T1000 (cell line): ENCODE measurements at places on chromosomes 1 and 21.

DNA sequence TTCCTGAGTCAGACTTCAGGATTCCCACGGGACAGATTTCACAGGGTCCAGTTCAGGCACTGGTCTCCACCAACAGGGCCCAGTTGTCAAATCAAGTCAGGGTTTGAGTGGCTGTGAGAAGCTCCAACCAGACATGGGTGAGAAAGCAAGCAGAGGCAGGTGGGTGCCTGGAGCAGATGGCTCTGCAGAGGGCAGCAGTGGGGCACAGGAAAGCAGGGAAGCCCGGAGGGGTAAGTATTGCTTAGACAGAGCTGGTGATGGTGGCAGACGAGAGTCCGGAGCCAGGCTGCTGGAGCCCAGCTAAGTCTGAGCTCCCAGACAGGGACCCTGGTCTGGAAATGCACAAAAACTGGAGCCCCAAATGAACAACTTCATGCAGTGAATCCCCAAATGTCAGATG, 40.4 kb downstream of the RIMS3 start:
- DNase-seq, result no peak

GRCh38 chr1:233959102-233959501, 54.6 kb downstream of the SLC35F3 start:
- no peak for DNase-seq

DNA sequence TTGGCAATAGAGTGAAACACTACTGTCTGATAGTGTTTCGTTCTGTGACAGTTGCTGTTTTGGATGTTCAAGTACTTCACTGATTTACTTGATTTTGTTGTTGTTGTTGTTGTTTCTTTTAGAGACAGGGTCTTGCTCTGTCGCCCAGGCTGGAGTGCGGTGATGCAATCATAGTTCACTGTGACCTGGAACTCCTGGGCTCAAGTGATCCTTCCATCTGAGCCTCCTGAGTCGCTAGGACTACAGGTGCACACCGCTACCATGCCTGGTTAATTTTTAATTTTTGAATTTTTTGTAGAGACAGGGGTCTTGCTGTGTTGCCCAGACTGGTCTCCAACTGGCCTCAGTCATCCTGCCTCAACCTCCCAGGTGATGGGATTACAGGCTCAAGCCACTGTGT, 2.3 kb downstream of the ATF6 start:
- DNase-seq, result no peak

DNA sequence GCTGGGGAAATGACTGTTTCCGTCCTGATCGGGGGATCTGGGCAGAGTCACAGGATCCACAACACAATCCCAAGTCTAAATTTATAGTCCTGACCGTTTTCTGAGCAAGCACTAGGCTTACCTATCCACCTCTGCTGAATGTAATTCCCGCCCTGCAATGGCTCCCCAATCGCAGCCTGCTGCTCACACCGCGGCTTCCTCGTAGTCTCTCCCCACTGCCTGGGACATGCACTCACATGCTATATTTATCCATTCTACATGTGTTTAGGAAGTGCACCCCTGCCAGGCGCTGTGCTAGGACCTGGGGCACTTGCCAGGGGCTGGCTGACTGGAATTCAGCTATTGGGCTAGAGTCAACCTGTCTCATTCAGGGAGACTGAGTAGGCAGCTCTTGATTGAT, 246.6 kb upstream of the CSF3R start:
- no peak for DNase-seq

GRCh38 chr1:215005078-215005477, 77.5 kb upstream of the KCNK2 start:
- no peak for DNase-seq

DNA sequence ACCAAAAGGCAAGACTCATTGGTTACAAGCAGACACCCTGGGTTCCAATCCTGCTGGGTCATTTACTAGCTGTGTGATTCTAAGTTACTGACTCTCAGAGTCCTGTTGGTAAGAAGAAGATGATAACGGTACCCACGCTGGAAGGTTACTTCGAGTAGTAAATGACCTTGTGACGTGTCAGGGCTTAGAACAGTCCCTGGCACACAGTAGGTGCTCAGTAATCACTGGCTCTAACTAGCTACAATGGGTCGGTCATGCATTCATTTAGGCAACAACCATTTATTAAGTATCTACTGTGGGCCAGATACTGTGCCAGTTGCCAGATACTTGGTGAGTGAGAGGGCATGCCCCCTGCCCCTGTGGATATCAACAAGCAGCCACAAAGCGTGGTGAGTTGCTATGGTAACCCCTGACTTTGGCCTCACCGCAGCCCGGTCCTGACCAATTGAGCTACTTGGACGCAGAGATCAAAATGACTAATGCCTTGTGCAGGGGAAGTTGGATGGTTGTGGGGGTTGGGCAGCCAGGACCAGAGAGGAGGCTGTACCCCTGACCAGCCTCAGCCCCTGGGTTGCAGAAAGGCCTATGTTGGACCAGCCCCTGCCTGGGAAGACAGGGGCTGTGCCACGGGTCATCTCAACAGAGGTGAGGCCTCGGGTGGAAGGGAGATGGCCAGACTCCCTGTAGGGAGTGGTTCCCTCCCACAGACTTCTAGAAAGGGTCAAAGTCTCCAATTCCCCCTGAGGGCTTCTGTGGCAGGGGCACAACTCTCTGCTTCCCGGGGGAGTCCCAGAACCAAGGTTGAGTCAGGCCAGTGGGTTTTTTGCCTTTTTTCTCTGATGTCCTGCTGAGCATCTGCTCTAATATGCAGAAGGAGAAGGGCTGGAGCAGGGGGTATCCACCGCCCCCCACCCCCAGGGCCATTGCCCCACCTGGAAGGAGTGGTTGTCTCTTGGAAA, 16.0 kb downstream of the DHRS3 start:
- DNase-seq, result peak; percentile 88

- DNase-seq, result no peak
Measured at GRCh38 chr21:15135867-15136629, 71.2 kb upstream of the NRIP1 start.

DNA sequence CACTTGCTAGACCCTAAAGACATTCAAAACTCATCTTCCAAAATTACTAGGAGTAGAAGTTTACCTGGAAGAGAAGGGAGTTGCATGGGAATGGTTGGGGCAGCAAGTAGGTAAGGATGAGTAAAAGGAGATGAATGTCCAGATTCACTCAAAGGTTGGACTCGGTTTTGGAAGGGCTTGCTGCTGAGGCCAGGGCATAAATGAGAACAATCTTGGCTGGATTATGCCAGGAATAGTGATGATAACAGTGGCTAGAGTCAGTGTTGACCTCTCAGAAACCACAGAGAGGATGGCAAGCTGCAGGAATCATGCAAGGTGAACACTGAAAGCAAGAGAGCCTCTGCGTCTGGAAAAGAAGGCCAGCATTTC, 43.4 kb downstream of the C8A start:
- DNase-seq, result no peak

DNA sequence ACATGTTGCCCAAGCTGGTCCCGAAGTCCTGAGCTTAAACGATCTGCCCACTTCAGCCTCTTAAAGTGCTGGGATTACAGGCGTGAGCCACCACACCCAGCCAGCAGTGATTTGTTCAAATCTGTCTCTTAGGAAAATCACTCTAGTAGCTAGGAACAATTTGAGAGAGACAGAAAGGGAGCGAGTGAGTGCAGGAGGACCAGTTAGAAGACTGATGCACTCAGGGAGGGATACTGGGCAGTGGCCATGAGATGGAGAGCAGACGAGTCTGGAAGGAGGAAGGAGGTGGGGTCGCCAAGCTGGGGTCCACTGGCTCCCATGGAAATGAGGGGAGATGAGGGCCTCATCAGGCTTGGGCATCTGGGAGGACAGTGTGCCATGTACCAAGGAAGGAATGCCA, 23.6 kb upstream of the SSBP3 start:
- no peak for DNase-seq

DNA sequence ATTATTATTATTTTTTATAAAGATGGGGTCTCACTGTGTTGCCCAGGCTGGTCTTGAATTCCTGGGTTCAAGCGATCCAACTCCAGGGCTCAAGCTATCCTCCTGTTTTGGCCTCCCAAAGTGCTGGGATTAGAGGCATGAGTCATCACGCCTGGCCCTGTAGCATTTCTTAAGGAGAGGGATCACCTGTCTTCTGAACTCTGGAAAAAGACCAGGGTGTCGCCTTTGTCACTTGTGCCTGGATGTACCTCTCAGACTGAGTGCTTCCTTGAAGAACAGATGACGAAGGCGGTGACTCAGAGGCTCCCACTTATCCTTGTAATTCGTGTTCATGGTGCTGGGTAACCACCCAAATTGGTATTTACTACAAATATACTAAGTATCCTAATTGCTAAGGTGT, 2.4 kb upstream of the CGN start:
- DNase-seq, result no peak

GRCh38 chr1:210551899-210552298, 223.2 kb downstream of the HHAT start:
- no peak for DNase-seq

- no peak for DNase-seq
Measured at GRCh38 chr1:192941722-192942411, 117.3 kb downstream of the UCHL5 start.

GRCh38 chr1:2783069-2783434, 18.4 kb downstream of the TTC34 start:
- DNase-seq, result no peak

GRCh38 chr1:217315346-217315745, 315.5 kb downstream of the GPATCH2 start:
- peak; percentile 17 for DNase-seq

GRCh38 chr1:211944733-211945500, 90.4 kb downstream of the INTS7 start:
- DNase-seq, result no peak

- DNase-seq, result no peak
Measured at GRCh38 chr21:43717967-43718871, 710 bp upstream of the PDXK start.

DNA sequence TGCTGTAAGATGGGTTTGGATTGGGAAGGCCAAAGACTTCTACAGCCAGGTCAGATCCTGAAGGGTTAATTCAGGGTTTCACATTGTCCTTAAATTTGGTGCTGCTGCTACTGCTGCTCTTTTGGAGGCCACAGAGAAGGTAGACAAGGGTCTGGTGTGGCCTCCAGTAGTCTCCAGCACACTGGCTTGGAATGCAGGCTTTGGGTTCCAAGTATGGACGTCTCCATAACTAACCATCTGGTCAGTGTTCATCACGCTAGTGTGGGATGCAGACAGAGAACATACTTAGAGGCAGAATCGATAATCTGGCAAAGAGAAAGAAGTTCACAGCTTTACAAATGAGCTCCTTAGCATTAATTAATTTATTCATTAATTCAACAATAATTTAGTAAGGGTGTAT, 154.1 kb downstream of the ZBTB18 start:
- DNase-seq, result no peak

DNA sequence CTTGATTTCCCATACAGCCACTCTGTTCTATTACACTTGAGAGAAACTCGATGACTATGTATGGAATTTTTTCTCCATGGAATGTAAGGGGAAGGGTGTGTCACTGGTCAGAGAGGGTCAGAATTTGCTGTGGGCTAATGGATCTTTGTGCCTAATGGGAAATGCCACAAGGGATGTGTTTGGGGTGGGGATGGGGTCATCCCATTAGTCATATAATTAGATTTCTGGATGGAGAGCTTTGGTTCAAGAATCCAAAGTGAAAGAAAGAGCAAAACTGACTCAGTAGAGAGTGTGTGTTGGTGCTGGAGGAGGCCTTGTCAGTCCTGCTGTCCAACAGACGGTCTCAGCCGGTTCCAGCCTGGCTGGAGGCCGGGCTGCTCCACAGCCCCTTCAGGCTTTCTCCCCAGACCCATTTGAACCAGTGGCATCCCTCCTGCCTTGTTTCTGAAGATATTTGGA, 86.4 kb downstream of the LAMC2 start:
- DNase-seq, result peak; percentile 60

DNA sequence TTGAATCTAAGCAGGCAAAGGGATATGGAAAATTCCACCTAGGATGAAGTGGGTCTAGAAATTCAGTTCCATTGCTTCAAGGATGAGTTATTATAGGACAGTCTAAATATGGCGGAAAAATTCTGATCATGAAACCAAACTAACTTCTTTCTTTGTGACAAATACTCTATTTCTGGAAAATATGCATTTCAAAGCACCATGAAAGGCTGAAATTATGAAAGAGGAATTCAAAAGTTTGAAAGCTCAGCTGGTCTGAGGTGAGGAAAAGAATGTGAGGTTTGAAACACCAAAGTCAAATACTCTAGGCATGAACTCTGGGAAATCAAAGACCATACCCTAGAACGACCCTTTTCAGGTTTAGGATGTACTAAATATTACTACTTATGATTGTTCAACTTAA, 36.4 kb upstream of the COL11A1 start:
- DNase-seq, result no peak

DNA sequence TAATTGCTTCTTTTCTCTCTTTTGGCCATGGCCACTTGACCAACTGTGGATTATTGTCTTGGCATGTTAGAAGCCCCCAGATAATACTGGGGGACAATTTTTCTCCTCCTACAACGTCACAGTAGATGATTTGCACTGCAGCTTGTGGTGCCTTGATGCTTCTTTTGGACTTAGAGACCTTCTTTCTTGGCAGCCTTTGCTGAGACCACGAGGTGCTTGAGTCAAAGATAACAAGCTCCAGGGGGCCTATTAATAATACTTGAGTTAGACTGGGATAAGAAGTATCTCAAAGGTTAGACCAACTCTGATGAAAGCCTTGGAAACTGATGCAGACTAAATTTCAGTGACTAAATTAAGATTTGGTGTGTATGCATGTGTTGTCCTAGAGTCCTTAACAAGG, 3.2 kb downstream of the PPP1R12B start:
- DNase-seq, result no peak

DNA sequence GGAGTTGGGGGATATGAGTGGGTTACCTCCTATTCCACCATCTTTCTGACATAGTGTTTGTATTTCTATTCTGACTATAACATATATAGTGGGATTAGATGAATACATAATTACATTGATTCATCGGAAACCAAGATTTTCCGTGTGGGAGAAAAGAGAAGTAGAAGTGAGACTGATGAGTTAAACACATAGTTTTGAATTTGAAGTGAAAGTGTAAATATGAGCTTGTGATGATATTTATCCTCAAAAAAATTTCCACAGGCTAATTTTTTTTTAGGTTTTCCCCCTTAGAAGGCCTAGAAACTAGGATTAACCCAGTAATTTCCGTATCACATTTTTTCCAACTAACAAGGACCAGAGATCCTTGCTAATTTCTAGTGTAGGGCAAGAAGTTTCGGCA, 6.9 kb downstream of the CD1B start:
- no peak for DNase-seq

DNA sequence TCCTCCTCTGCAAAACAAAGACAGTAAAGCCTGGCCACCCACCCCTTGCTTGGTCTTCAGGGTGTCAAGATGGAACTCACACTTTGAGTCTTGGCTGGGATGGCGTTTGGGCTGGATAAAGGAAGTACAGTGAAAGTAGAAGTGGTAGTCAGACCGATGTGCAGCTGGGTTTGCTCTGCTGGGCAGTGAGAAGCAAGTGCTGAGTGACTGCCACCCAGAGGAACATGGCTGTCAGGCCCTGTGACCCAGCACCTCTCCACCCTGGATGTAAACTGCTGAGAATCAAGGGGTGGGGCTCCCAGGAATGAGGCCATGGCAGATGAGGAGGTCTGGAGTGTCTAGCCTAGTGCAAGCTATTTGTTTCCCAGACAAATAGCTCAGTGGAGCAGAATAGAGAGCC, 51.2 kb downstream of the POFUT2 start:
- DNase-seq, result no peak
